Suprapubic skin (tissue), 4 donors: ENCODE measurements at places on chromosomes 1 and 21. TPM values are rescaled to one million over a fixed set of nuclear protein-coding genes. Genes with fewer than 3 reads are reported as not detected.

DNA sequence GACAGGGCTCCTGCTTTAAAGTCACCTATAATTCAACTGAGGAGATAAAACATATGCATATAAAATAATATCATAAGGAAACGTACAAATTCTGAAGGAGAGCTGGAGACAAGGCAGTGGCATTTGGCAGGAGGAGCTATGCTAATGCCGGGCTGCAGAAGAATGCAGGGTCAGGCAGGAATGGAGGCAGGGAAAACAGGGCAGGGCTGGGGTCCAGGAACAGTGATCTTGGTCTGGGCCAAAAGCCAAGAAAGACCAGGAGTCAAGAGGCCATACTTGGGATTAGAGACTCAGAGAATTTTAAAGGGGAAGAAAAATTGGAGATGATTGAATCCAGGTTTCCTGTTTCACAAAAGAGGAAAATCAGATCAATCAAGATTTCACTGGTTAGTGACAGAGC is 20.0 kb upstream of the BRDT start:
- peak; percentile 42 for DNase-seq
- no peaks in the 10 kb centered on the region for H3K36me3 ChIP-seq
- H3K27ac ChIP-seq, result no peak overlapping the region
- peaks cover 3% of the 10 kb centered on the region for H3K4me1 ChIP-seq

- no peaks in the 10 kb centered on the region for H3K27me3 ChIP-seq
- DNase-seq, result no peak
- H3K4me1 ChIP-seq, result peaks cover 22% of the 10 kb centered on the region
- no peaks in the 10 kb centered on the region for H3K36me3 ChIP-seq
- H3K27ac ChIP-seq, result no peak overlapping the region
Measured at GRCh38 chr1:47340227-47340626, 6.6 kb downstream of the CMPK1 start.

DNA sequence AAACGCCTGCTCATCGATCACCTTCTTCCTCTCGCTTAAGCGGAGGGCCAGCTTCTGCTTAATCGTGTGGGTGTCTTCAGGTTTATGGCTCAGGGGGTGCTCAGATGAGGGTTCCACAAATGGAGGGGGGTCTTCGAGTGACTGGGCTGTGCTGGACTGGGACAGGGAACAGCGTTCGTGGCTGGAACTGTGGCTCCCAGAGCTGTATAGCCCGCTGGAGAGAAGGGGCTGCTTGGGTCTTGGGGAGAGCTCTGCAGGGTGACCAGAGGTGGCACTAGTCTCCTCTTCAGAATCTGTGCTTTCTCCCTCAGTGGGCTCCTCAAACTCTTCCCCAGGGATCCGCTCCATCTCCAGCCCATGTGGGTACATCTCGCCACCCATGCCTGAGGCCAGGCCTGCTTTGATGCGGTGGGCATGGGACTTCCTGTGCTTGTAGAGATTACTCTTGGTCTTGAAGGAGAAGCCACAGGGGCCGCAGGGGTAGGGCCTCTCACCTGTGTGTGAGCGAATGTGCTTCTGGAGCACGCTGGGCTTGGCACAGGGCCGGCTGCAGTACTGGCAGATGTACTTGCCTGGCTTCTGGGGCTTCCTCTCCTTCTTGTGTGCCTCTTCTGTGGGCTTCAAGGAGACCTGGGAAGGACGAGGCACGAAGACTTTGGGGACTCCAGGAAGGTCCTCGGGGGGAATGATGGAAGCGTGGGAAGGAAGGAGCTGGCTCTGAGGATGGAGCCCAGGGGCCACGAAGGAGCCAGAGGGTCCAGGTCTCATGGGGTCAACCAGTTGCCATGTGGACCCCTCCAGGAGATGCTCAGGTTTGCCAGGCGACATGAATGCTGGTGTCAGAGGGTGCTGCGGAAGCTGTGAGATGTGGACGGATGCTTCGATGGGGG is 99.4 kb upstream of the EDN2 start:
- no peak overlapping the region for H3K27ac ChIP-seq
- no peaks in the 10 kb centered on the region for H3K4me1 ChIP-seq
- H3K27me3 ChIP-seq, result no peaks in the 10 kb centered on the region
- H3K36me3 ChIP-seq, result peaks cover 15% of the 10 kb centered on the region
- no peak for DNase-seq

GRCh38 chr1:59978511-59978910 is 51.9 kb upstream of the CYP2J2 start:
- H3K4me3 ChIP-seq, result no peak overlapping the region
- no peaks in the 10 kb centered on the region for H3K36me3 ChIP-seq
- H3K4me1 ChIP-seq, result peaks cover 7% of the 10 kb centered on the region
- H3K27ac ChIP-seq, result peak overlapping the region; percentile 42
- no peaks in the 10 kb centered on the region for H3K27me3 ChIP-seq

DNA sequence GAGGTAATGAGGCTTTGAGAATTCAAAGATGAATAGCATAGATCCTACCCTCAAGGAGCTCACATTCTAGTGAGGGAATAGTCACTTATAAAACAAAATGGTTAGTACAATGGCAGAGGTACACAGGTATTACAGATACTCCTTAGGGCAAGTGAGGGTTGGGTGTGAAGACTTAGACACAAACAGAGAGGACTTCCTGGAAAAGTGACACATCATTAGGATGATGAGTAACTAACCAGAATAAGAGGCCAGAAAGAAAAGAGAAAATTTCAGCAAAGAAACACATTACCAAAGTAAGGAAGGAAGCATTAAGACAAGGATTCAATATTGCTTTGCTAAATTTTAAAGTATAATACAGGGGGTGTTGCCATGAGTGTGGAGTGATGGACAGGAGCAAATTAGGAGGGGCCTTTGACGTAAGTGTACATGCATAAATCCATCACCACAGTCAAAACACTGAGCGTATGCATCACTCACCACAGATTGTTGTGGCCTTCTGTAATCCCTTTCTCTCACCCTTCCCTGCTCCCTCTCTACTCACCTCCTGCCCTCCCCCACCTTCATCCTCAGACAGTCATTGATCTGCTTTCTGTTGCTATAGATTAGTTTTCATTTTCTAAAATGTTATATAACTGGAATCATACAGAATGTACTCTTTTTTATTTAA is 7.9 kb downstream of the CD53 start:
- H3K4me3 ChIP-seq, result no peak overlapping the region
- H3K27ac ChIP-seq, result peak overlapping the region; percentile 10
- no peaks in the 10 kb centered on the region for H3K27me3 ChIP-seq

DNA sequence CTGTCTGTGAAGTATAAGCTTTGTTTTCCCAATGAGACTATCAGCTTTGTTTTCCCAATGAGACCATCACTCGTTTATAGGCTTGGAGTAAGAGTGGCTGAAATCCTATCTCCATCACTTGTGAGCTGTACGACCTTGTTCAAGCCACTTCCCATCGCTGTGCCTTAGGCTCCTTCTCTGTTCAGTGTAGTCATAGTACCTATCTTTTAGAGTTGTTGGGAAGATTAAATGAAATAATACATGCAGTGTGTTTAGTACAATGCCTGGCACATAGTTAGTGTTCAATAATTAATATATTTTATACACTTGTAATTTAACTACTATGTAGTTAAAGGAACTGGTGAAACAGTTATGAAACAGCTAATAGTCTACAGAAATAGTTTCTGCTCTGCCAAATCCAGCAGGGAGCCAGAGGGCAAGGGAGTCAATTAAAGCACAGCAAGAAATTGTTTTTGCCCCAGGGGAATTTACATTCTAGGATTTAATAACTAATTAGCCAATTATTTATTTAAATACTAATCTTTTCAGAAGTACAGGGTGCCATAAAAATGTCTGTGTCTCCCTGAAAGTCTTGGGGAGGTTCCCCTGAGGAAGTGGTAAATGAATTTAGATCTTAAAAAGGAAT is 139.3 kb upstream of the HMCN1 start:
- H3K4me1 ChIP-seq, result peaks cover 5% of the 10 kb centered on the region
- no peaks in the 10 kb centered on the region for H3K36me3 ChIP-seq
- H3K27ac ChIP-seq, result no peak overlapping the region
- no peaks in the 10 kb centered on the region for H3K27me3 ChIP-seq
- DNase-seq, result no peak

GRCh38 chr1:156492591-156493080 is 7.9 kb downstream of the MEF2D start:
- peaks cover 6% of the 10 kb centered on the region for H3K36me3 ChIP-seq
- H3K4me1 ChIP-seq, result peaks cover 100% of the 10 kb centered on the region

GRCh38 chr21:16071092-16071491 is 341.3 kb downstream of the USP25 start:
- peak overlapping the region; percentile 42 for H3K4me3 ChIP-seq
- H3K27ac ChIP-seq, result peak overlapping the region; percentile 51
- no peaks in the 10 kb centered on the region for H3K27me3 ChIP-seq
- H3K36me3 ChIP-seq, result no peaks in the 10 kb centered on the region
- H3K4me1 ChIP-seq, result peaks cover 13% of the 10 kb centered on the region
- DNase-seq, result peak; percentile 73

- H3K4me3 ChIP-seq, result no peak overlapping the region
- no peaks in the 10 kb centered on the region for H3K4me1 ChIP-seq
Measured at GRCh38 chr1:157732755-157733154, 32.2 kb upstream of the FCRL3 start.

- H3K4me3 ChIP-seq, result no peak overlapping the region
- no peaks in the 10 kb centered on the region for H3K4me1 ChIP-seq
- H3K36me3 ChIP-seq, result no peaks in the 10 kb centered on the region
- no peak overlapping the region for H3K27ac ChIP-seq
Measured at GRCh38 chr1:43805340-43805739, 98.0 kb downstream of the ST3GAL3 start.

DNA sequence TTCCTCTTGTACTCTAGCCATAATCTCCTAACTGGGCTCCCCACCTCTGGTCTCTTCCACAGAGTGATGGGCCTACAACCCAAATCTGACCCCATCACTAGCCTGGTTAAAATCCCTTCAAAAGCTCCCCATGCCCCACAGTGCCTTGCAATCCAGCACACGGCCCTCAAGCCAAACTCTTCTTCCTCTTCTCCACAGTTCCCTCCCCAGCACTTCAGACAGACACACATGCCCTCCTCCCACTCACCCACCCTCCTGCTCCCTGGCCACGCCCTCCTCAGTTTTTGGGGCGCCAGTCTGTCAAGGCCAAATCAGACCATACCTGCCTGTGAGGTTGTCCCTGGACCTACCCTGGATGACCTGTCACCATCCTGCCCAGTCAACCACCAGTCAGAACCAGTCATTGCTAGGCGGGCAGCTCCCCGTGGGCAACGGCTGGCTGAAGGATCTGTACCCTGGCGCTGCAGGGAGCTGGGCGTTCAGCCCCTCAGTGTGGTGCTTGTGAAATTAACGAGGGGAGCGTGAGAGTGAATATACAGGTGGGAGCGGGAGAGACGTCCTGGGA is 753 bp downstream of the C1orf210 start:
- H3K27me3 ChIP-seq, result no peaks in the 10 kb centered on the region
- DNase-seq, result no peak
- H3K27ac ChIP-seq, result peak overlapping the region; percentile 31
- H3K4me1 ChIP-seq, result peaks cover 4% of the 10 kb centered on the region
- peak overlapping the region; percentile 39 for H3K4me3 ChIP-seq

DNA sequence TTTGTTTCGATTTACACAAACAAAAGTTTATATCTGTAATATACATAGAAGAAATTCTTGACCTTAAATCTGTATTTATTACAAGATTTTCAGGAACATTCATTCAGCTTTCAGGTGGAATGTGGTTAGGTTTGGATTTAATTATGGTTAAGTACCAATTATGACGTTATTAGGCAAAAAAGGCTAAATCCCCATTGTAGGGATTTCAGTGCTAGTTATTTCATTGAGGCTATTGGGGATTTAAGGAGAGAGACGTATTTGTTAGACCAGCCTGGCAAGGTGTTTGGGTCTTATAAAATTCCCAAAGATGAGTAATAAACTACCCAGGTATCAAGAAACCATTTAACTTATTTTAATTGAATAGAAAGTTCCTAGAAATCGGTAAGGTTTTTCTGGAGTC is 26.0 kb downstream of the PRKAA2 start:
- H3K27ac ChIP-seq, result no peak overlapping the region
- no peaks in the 10 kb centered on the region for H3K4me1 ChIP-seq
- H3K27me3 ChIP-seq, result no peaks in the 10 kb centered on the region

DNA sequence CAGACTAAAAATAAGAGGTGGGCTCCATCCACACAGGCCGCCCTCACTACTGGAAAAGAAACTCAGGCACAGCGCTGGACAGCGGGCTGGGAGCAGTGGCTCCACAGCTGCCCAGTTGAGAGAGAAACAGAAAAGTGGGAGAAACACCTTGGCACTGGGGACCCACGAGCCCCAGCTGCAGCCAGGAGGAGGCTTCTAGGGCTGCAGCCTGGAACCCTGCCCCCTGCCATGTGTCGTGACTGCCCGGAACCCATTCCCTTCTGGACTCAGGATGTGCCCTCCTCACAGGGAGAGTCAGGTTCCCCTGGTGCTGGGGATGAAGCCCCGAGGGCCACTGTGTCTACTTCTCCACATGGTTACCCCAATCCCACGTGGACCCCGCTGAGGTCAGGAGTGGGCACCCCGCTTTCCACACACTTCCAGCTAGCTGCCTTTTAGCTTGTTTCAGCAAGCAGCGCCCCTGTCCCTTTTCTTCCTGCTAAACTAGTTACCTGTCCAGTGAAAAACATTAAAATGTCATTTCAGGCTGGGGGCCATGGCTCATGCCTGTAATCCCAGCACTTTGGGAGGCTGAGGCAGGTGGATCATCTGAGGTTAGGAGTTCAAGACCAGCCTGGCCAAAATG is 35.9 kb downstream of the PARP1 start:
- H3K4me1 ChIP-seq, result no peaks in the 10 kb centered on the region
- H3K4me3 ChIP-seq, result no peak overlapping the region
- DNase-seq, result no peak
- H3K27me3 ChIP-seq, result no peaks in the 10 kb centered on the region

DNA sequence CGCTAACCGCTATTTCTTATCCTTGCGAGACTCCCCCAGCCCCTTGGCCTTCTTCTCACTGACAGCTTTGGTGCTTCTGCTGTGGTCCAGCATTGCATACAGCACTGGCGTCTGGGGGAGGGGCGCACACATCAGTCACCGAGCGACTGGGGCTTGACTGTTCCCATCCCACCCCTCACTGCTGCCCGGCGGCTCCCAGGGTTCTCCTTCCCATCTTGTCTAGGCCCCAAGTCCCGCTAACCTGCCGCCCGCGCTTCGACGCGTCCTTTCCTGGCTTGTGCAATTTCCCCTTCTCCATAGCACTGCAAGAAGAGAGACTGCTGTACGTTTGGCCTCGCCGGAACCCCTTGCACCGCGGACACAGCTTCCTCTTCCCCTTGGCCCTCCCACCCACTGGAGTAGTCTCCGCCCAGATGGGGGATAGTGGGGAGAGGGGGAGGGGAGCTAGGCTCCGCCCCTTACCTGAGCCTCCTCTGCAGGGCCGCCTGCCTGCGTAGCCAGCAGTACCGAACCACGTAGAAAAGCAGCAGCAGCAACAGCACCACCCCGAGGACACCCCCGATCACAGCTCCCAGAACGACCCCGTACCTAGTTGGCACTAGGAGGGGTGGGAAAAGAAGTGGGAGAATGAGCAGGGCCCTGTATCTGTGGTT is 3.8 kb downstream of the MPZ start:
- peak overlapping the region; percentile 70 for H3K4me3 ChIP-seq
- no peaks in the 10 kb centered on the region for H3K36me3 ChIP-seq
- H3K27ac ChIP-seq, result peak overlapping the region; percentile 15

The GREM2 gene
- total RNA-seq, result 0.11 TPM

The BMP8A gene
- 1.7 TPM for total RNA-seq

The IL12RB2 gene
- total RNA-seq, result 0.79 TPM

The IGSF5 gene
- total RNA-seq, result 1.0 TPM

The PAQR6 gene
- total RNA-seq, result 4.5 TPM

The SYPL2 gene
- not detected for total RNA-seq
